Activated CD8-positive, alpha-beta memory T cell treated with anti-CD3 and anti-CD28 coated beads, Interleukin-2, amount 10 ng/mL, durations not matched to agents 7 days and 5 days (primary cell): ENCODE measurements at places on chromosomes 7 and 10.
A peak's percentile ranks its signal among the peaks of the same experiment; 100 is the strongest.

GRCh38 chr7:120703585-120704240, 154.2 kb downstream of the TSPAN12 start:
- no peak for DNase-seq

GRCh38 chr7:36185756-36186155, 32.7 kb downstream of the EEPD1 start:
- DNase-seq, result no peak

DNA sequence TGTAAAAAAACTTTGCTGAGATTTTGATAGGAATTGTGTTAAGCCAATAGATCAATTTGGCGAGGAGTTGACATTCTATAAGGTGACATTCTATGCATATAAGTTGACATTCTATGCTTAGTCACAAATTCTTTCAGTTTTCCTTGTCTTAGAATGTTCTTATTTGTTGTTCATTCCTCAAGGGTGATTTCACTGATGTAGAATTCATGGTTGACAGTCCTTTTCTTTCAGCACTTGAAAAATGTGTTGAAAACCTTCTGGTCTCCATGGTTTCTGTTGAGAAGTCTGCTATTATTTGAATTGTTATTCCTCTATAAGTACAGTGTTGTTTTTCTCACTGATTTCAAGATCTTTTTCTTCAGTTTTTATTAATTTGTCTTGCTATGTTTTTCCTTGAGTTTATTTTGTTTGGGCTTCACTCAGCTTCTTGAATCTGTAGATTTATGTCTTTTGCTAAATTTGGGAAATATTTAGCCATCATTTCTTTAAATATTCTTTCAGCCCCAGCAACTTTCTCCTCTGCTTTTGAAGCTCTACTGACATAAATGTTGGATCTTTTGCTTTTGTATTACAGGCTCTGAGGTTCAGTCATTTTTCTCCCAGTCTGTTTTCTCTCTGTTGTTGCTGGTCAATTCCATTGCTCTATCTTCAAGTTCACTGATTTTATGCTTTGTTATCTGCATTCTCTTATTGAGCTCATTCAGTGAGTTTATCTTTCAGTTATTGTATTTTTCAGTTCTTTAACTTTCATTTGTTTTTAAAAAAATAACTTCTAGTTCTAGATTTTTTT, 154.9 kb downstream of the SDK1 start:
- no peak for DNase-seq

DNA sequence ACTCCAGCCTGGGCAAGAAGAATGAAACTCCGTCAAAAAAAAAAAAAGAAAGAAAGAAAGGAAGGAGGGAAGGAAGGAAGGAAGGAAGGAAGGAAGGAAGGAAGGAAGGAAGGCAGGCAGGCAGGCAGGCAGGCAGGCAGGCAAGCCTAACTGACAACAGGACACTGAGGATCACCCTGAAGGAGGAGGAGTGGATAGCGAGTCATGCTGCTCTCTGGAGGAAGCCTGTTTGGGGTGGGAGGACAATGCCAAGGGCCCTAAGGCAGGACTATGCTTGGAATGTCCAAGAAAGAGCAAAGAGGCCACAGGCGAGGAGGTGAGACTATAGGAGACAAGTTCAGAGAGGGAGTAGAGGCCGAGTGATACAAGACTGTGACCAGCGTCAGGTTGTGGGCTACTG, 107.0 kb upstream of the PARD3 start:
- no peak for DNase-seq

DNA sequence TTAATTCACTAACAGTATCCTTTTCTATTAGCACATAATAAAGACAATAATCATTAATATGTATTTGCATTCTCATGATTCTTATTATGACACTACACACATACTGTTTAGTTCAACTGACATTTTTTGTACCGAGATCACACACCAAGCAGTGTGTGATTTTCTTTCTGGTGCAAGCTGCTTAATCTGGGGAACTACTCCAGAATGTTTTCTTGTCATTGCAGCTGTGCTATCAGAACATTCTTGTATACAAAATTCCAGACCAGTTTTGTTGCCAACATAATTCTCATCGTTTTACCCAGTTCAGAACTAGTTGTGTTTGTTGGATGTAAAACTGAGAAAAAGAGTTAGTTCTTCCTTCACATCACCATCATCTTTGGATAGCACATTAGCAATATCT, 37.4 kb downstream of the VKORC1L1 start:
- DNase-seq, result no peak

DNA sequence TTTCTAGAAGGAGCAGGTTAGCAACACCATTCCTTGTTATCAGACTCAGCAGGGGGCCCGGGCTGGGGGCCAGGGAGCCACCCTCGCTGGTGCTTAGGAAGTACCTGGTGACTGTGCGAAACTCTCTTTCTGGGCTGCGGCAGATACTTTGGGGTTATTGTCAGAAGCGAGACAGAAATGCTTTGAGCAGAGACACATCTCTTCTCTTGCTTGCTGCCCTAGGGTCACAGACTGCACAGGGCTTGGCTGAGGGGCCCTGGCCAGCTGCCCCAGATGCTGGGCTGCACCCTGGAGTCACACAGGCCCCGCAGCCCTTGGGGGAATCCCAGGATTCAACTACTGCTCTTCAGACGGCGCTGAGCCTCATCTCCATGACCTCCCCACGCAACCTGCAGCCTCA, 91.9 kb downstream of the WDFY4 start:
- peak; percentile 15 for DNase-seq

GRCh38 chr10:71816936-71817618, 34.0 kb downstream of the PSAP start:
- DNase-seq, result no peak

GRCh38 chr10:102872163-102872562, 2.9 kb downstream of the AS3MT start:
- no peak for DNase-seq

- DNase-seq, result no peak
These were observed 141.4 kb downstream of the PLPP4 start for GRCh38 chr10:120598386-120598785.

GRCh38 chr10:129660569-129660968, 193.5 kb downstream of the MGMT start:
- DNase-seq, result no peak

DNA sequence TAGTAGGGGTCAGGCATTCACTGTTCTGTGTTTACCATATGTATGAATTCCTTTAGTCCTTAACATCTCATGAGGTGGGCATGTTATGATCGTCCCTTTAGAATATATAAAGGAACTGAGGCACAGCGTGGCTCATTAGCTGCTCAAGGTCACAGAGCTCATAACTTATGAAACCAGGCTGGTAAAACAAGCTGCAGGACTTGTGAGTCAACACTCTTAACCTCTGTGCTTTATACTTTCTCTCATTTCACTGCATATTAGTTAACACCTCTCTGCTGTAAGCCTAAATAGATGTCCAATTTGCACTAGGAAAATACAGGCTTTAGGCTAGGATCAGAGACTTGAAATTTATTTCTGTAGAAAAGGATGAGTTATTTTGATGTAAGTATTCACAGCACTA, 180.3 kb upstream of the HDAC9 start:
- DNase-seq, result no peak

GRCh38 chr10:57791546-57791945, 476.1 kb downstream of the IPMK start:
- no peak for DNase-seq

- no peak for DNase-seq
These were observed 127.0 kb downstream of the CCNY start for GRCh38 chr10:35463105-35463867.

DNA sequence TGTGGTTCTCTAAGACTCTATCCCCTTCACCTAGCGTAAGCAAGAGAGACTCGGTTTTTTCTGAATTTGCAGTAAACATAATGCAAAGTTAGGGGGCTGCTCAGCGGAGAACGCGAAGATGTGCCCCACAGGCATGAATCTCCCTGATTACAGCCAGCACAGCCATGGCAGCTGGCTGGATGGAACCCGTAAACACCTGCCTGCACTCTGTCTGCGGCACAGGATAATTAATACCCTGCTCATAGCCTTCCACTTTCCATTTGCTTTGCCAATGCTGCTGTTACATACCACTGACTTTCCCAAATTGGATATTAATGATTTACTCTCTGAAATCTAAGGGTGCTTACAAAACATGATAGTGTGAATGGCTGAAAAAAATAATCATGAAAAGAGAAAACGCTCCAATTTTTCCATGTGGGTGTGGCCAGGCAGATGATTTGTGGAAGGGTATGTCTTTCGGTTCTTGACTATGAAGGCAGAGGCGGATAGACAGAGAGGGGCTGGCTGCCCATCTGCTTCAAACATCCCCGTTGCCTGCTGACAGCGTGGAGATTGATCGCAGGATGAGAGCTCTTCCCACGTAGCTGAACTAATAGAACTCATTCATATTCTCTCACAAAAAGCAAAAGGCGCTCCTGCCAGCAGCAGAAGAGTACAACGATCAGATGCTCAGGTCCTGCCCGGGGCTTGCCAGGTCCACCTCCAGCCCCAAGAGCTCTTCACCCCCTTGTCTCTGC, 193.2 kb upstream of the GHITM start:
- no peak for DNase-seq

GRCh38 chr7:24932815-24933214, 47.2 kb downstream of the OSBPL3 start:
- no peak for DNase-seq

DNA sequence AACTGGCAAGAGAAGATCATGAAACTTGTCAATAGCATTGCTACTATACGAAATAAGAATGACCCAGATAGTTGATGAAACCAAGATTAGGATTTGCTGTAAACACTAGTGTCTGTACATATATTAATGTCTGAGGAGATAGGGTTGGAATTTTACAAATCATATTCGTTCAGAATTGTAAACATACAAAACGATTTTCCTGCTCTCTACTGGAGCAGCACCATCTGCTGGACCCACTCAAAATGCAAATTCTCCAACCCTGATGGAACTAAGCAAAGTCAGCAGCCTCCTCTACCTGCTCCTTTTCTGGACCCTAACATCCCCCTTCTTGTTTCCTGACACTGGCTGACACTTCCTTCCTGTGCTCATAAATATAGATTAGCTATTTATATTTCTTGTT, 29.4 kb upstream of the SGMS1 start:
- no peak for DNase-seq

GRCh38 chr7:77985974-77986339, 187.4 kb downstream of the PHTF2 start:
- DNase-seq, result no peak

DNA sequence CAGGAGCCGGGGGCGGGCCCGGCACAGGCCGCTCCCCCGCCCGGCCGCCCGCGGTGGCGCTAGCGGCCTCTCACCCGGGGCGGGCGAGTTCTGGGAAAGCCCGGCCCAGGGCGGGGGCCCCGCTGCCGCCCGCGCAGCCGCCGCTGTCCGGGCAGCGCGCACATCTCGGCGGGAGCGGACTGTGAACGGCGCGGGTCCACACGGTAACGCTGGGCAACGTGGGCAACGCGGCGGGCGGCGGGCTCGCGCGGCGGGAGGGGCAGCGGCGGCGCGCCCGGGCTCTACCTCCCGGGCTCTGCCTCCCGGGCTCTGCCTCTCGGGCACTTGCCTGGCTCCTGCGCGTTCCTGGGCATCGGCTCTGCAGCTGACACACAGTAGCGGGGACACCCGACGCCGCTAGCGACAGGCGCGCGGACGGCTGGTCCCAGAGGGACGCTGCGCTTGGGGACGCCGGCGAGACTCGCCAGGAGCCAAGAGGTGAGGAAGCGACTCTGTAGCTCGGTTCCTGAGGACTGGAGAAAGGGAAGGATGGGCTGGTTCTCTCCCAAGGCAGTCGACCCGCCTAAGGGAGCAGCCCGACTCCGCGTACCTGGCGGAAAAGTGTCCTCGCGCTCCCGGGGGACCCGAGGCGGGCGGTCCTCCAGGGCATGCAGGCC, at the start of gene PLCE1:
TSS of gene PLCE1 (plus strand) at position 150 of the 656 bp plus-strand sequence. CDS start 37,116 bp downstream, outside the sequence.
- no peak for DNase-seq

- no peak for DNase-seq
These were observed 134.2 kb upstream of the GJD4 start for GRCh38 chr10:35470925-35471315.

DNA sequence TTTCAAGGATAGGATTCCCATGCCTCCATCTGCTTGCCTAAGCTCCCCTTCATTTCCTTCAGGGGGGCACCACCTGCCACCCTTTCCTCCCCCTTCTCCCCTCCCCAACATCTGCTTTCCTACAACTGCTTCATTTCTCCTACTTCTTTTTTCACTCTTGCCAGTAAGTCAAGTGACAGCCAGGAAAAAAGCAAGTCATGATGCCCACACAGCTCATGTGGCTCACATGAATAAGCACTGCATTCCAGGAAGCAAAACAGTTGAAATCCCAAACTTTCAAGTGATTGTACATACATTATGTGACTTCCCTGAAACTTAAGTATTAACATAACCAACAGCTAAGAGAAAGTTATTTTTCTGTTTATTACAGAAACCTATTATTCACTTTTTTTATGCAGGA, 78.6 kb downstream of the TNS3 start:
- no peak for DNase-seq
